Dermis microvascular lymphatic vessel endothelial cell (primary cell): ENCODE measurements at places on chromosomes 16 and 17. TPM values are rescaled to one million over a fixed set of nuclear protein-coding genes. Genes with fewer than 3 reads are reported as not detected.

DNA sequence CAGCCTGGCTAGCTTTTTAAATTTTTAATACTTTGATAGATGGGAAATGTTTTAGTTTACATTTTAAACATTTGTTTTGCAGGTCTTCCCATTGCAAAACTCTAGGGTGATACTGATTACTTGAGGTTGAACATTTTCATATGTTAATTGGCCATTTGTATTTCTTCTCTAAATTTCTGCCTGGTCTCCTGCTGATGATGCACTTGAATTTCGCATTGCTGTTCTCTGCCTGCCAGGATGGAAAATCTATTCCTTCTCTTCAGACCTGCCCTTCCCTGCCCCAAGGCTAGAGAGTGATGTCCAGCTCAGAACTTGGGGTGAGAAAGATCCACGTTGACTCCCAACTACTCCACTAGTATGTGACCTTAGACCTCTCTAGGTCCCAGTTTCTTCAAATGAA lies 134.7 kb downstream of the PITPNC1 start:
- no peak for DNase-seq

DNA sequence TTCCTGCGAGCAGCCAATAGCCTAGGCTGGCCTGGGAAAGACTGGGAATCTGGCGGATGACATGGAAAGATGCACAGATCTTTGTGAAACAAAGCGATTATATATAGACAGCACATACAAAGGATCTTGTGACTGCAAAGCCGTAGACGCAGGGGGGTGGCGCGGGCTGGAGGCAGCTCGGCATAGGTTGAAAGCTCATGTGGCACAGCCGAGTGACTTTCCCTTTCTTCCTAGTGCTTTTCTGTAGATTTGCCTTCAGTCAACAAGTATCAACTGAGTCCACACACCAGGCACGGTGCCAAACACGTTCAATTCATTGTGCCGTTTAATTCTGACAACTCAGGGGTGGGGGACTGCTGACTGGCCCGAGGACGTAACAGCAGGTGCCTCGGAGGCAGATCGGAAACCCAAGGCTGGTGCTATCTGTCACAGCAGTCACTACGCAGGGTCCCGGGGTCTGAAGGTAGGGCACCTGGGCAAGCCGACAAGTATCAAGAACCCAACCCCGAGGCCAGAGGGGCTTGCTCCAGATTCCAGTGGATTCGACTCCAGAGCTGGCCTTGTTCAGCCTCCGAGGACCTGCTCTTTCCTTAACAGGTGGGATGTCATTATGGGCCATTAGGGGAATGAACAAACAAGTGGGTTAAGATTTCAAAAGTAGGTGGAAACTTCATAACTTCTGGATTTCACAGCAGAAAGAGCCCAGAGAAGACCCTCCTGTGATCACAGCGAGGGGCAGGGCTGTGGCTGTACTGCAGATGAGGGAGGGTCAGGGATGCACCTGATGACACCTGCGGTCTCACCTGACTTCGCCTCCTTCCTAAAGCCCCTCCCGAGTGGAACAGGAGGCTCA lies 5.9 kb downstream of the PAM16 start:
- no peak for DNase-seq

GRCh38 chr16:65547772-65548446 lies 426.0 kb upstream of the CDH11 start:
- DNase-seq, result no peak

DNA sequence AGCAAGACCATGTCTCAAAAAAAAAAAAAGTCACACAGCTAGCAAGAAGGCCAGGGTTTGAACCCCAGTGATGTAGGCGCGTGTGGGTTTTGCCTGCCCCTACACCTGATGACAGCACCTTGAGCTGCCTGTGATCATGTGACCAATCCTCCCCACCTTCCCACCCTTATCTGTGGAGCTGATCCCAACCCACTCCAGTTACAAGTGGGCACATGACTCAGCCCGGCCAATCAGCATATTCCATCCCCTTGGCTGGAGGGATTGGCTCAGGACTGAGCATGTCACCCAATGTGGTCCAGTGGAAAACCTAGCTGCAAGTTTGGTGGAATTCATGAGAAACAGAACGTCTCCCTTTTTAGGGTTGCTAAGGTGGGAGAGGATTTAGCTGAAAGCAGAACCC lies 6.6 kb downstream of the TMEM114 start:
- no peak for DNase-seq

DNA sequence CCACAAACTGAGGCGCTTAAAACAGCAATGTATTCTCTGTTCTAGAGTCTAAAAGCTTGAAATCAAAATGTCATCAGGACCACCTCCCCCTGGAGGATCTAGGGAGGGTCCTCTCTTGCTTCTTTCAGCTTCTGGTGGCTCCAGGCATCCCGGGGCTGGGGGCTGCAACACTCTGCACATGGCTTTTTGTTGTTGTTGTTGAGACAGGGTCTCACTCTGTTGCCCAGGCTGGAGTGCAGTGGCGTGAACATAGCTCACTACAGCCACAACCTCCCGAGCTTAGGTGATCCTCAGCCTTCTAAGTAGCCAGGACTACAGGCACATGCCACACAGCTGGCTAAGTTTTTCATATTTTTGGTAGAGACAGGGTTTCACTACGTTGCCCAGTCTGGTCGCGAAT lies 37.0 kb upstream of the SNN start:
- no peak for DNase-seq

DNA sequence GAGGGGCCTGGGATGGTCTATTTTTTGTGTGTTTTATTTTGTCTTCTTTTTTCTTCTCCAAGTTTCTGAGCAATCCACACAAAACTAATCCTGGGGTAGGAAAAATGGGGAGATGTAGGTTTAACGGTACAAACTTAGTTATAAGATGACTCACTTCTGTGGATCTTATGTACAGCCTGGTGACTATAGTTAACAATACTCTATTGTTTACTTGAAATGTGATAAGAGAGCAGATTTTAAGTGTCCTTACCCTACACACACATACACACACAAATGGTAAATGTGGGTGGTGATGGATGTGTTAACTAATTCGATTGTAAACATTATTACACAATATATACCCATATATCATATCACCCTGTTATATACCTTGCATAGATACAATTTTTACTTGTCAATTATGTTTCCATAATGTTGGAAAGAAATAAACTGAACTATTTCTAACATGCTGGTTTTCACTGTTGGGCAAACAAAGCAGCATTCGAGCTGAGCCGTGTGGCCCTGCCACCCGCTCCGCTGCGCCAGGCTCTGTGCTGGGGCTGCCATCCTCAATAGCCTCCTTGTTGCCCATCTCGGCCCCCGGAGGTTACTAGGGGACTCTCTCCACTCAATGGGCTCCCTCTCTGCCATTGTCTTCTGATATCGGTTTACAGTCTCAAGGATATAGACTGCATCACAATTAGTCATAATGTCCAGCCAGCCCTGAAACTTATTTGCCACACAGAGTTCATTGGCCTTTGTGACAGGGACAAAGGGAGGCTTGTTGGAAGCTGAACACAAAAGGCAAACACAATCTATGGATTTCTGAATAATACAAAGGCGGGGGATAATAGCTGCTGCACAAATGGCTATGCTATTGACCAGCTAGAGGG lies 380.3 kb upstream of the MAF start:
- no peak for DNase-seq

GRCh38 chr17:44955674-44956425 lies 8.3 kb upstream of the KIF18B start:
- DNase-seq, result no peak

DNA sequence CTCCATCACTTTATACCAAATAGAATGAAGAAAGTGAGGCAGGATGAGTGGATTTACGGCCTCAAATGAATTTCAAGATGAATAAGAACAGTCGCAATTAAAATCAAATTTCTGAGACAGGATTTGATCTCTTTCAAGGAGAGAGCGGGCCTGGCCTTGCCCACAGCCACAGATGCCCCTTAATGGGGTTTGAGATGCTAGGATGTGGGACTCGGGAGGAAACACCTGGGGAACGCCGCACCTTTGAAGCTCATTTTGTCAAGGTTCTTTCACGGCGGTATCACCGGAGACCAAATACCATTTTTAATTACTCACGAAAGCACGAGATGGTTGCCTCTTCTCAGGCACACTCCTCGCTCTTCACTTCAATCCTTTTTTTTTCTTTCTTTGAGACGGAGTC lies 178.1 kb upstream of the SDK2 start:
- DNase-seq, result no peak

Gene ADAP2
- 0.38 and 0.77 TPM in 2 replicates for total RNA-seq

Gene MYH3
- under 0.01 and 0.25 TPM in 2 replicates for total RNA-seq

Gene LRRC37A2
- 1.8 and 2.1 TPM in 2 replicates for total RNA-seq
